Glomerular endothelial cell (primary cell): ENCODE measurements at places on chromosomes 7 and 10.

DNA sequence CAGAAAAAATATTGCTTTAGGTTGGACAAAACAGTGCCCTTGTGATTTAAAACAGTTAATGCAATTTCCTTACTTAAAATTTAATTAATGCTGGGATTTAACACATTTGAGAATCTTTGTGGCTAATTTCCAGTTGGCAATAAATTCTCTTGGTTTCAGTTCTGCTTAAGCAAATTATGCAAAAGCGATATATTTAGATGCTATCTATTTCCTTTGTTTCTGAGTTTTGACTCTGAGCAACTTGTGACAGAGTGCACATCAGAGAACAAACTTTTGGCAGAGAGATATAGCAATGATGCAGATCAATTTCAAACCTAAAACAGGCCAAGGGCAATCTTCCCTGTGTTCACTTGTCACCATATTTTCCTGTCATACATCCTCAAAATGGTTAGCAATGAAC, 933.6 kb upstream of the ZWINT start:
- DNase-seq: no peak

- no peak for DNase-seq
Observed at GRCh38 chr10:121831777-121832176, 96.1 kb downstream of the ATE1 start.

DNA sequence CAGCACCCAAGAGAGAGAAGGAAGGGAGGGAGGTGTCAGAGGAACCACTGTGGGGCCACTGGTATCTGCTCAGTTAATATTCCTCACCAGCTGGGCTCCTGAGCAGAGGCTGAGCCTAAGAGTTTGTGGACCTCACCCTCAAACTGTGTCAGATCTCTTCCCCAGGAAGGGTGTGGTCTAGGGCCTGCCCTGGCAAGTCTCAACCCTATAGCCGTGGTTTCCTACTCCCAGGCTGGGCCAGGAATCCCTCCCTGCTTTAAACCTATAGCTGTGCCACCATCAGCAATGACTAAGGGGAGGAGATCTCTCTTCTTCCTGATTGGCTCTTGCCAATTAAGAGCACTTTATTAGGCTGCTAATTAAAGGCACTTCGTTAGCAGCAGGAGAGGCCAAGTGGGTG, 29.9 kb downstream of the POLL start:
- DNase-seq: no peak

DNA sequence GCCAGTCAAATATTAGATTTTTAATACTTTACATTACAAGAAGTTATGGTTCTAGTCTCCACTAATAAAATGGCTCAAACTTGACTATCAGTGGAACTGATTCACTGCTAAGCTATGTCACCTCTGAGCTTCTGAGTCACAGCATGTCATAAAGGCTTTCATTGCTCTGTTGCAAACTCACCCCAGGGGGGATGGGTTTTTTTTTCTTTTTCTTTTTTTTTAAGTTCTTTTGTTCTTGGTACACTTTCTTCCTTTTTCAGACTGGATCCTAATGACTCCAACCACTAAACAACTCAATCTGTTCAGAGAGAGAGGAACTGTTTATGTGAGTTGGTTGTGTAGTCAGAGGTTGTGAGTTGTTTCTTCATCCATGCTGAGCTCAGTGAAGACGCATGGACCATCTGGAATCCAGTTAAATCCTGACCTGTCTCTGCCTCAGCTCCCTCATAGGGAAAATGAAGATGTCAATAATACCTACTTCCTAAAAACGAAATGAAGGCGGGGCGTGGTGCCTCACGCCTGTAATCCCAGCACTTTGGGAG, 11.0 kb downstream of the MYOF start:
- peak; percentile 93 for DNase-seq

- no peak for DNase-seq
Observed at GRCh38 chr10:15712883-15713282, 6.8 kb downstream of the ITGA8 start.

DNA sequence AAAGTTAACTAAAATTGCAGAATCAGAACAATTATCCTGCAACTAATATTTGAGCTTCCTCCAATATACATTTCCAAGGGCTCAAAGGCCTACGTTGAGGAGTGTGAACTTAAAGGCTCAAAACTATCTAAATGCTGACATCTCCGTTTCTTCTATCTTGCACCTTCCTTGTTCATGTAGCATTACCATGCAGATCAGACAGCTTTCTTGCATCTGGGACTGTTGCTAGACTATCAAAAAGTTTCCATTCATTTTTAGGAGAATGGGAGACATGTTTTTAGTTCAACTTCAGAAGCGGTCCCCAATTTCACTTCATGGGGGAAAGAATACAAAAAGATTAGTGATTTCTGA, 2.9 kb downstream of the ANKRD1 start:
- no peak for DNase-seq

- DNase-seq: no peak
Observed at GRCh38 chr7:3112479-3113134, 68.9 kb upstream of the CARD11 start.

GRCh38 chr10:13784067-13784466, 197.3 kb downstream of the PRPF18 start:
- DNase-seq: no peak

GRCh38 chr10:28897617-28898464, 220.5 kb downstream of the BAMBI start:
- no peak for DNase-seq

- no peak for DNase-seq
Observed at GRCh38 chr10:35638101-35638500, 4.0 kb downstream of the FZD8 start.

DNA sequence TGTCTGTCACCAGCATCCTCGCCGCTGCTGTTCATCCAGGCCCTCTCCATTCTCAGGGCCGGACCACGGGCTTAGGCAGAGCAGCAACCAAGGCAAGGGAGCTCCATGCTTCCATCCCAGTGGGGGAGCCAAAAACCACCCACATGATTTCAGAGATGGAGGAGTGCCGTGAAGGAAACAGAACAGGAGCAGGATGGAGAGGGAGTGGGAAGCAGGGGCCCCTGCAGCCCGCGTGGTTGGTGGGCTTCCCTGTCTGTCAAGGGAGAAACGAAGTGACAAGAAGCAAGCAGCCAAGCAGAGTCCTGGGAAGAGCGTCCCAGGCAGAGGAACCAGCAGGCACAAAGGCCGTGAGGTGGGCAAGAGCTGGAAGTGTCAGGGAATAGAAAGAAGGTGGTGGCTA, 95.7 kb downstream of the SLIT1 start:
- no peak for DNase-seq

DNA sequence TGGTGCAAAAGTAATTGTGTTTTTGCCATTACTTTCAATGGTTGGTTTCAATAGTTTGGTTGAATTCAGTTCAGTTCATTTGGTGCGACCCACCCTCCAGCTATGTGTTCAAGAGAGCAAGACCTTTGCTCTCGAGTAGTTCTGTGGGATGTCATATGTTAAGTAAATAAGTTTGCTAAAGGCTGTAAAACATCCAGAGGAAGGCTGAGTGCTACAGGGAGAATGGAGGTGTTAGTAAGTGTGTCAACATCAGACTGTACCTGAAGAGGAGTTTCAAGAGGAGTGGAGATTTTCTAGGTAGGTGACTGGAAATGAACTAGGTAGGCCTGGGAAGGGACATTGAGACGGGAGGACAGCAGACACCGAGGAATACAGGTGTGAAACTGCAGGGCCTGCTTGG, 147.7 kb downstream of the SH2D4B start:
- DNase-seq: no peak

GRCh38 chr10:96863922-96864543, 31.9 kb downstream of the LCOR start:
- DNase-seq: peak; percentile 52

DNA sequence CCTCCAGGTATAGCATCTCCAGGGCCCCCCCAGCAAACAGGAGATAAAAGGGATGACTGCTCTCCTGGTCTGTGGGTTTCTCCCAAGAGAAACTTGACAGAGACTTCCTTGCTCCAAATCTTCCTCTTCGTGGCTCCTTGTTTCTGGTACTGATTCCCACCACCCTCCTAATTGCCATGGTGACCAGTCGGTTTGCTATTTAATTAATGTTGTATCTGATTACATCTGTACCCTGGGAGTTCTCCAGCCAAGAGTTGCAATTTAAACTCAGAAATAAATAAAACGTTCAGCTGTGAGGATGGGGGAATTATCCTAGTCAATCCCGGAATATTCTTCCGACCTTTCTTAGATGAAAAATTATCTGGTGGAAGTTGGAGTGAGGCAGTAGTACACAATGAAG, 264.7 kb downstream of the PAXIP1 start:
- no peak for DNase-seq

DNA sequence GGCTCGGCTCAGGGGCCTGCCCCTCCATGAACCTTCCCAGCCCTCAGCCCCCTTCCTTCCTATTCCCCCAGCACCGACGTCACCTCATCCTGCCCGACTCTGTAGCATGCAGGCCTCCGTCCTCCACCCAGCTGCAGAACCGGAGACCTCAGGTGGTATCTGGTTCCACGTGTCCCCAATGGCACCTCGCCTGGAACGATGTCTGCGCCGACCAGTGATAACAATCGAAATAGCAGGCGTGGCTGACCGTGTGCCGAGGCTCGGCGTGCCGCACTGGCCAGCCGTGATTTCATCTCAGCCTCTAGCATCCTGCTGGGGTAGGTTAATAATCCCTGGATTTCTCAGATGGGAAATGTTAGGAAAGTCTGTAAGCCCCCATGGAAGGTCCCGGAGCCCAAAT, 171.7 kb downstream of the CUX1 start:
- DNase-seq: no peak

DNA sequence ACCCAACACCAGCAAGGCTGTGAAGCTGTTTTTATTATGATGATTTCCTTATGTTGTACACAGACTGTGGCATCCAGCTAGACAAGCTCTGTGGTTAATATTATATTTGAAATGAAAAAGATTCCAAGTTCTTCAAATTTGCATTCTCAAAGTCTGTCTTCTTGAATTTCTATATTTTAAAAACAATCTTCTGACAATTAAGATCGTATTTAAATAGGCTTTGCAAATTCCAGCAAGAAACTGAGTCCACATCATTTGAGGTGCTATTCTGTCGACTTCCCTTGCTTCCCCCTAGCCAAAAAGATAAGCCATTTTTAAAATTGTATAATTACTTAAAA, 73.1 kb upstream of the TOMM7 start:
- DNase-seq: no peak

- DNase-seq: no peak
Observed at GRCh38 chr7:157673573-157673972, 336.8 kb downstream of the DNAJB6 start.
